ENCODE measurements at places on chromosomes 16 and 17.

- DNase-seq, result peak; percentile 76
Observed at GRCh38 chr17:34998205-34998604, 17.9 kb downstream of the LIG3 start.

GRCh38 chr16:8620535-8620934, 963 bp upstream of the METTL22 start:
- DNase-seq, result peak; percentile 87

GRCh38 chr16:50841081-50841886, 99.4 kb downstream of the CYLD start:
- peak; percentile 8 for DNase-seq

GRCh38 chr16:72921106-72921505, 126.8 kb downstream of the ZFHX3 start:
- no peak for DNase-seq

- DNase-seq, result peak; percentile 78
Observed at GRCh38 chr17:65742403-65743307, 181.2 kb upstream of the AXIN2 start.

GRCh38 chr16:46789499-46790414, 41.2 kb downstream of the C16orf87 start:
- DNase-seq, result peak; percentile 77

GRCh38 chr17:58236394-58236793, 2.0 kb upstream of the LPO start:
- no peak for DNase-seq
